Transverse colon (tissue), 4 donors: ENCODE measurements at places on chromosomes 12 and 14. TPM values are rescaled to one million over a fixed set of nuclear protein-coding genes. Genes with fewer than 3 reads are reported as not detected.
A peak's percentile ranks its signal among the peaks of the same experiment; 100 is the strongest.

The TEX22 gene
- total RNA-seq = 0.41 TPM

The PCK2 gene
- total RNA-seq = 74.4 TPM

The OTUB2 gene
- total RNA-seq = 2.6 TPM

The RNU7-1 gene
- total RNA-seq = not detected

The AQP2 gene
- total RNA-seq = not detected

- DNase-seq = no peak
Measured at GRCh38 chr14:43042408-43042807, 1435.7 kb downstream of the LRFN5 start.

GRCh38 chr14:60095781-60096450, 4.2 kb downstream of the PCNX4 start:
- no peak for DNase-seq

DNA sequence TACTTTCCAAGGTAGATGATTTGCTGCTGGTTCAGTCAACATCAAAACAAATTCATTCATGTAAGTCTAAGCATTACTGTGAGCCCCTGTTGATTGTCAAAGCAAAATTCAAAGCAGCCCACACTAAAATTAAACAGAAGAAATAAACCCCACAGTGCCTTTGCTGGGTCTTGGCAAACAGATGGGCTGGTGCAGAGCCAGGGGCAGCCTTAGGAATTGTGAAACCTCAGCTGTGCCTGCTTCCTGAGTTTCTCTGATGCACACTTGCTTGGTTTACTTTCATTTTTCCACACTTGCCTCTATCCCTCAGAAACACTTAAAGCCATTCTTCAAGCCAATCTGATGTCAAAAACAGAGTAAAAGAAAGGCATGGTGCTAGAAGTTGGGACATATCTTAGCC, 6.6 kb upstream of the PLEKHG7 start:
- peak; percentile 15 for DNase-seq

GRCh38 chr12:89544022-89544421, 18.2 kb upstream of the POC1B start:
- no peak for DNase-seq

DNA sequence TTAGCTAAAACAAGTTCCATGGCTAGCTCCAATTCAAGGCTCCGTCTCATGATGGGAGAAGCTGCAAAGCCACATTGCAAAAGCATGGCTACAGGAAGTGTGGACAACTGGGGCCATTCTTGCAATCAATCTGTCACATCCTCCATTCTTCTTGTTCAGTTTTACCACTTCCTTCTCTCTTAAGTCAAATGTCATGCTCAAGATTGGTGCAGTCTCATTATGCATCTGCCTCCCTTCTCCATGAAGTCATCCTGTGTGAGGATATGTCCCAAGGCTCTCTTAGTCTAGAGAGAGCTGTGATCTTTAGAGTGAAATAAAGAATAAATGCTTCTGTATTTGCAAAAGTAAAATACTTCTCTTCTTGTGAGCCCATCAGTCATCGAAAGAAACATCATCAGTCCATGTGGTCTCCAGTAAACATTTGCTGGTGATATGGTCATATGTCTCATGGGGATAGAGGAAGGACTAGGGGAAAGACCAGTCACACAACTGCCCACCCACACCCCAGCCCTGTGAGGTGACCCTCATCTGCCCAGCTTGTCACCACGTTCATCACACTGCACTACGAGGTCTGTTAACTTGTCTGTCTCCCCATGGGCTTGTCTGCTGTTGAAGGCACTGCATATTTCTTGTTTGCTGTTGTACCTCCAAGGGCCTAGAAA, 303.0 kb downstream of the NUAK1 start:
- no peak for DNase-seq

DNA sequence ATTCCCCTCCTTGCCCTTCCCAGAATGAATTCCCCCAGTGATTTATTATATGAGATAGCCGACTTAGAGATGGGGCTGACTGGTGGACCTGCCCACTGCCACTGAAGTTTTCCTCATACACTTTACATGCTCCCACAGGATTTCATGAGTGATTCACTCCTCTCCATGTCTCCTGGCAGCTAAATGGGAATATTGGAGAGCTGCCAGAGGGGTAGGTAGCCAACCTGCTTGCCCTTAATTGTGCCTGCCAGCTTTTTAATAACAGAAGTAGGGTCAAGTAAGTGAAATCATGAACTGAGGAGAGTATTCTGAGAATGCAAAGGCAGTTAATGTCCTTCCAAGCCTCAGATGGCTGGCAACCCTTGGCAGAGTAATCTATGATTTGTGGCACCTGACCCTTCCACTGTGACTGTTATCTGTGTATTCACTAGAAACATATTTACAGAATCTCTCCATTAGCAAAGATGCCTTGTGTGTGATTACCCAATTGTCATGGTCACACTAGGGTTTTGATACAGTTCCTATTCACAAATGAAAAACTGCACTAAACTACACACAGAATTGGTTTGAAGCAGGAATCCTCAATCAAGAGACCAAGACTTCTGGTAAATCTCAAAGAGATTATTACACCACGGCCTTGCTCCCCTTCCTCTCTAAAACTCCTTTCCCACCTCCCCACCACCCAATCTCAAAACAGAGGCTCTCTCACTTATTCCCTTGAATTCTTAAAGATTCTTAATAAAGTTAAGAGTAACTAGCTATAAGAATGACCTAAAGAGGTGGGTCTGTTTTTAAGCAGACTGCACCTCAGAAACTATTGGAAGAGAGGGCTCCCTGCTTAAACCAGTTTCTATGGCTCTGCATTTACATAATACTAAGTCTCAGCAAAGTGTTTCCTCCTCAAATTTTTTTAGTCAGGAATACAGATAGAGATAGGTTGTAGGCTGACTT, 17.2 kb downstream of the NKX2-1 start:
- no peak for DNase-seq

DNA sequence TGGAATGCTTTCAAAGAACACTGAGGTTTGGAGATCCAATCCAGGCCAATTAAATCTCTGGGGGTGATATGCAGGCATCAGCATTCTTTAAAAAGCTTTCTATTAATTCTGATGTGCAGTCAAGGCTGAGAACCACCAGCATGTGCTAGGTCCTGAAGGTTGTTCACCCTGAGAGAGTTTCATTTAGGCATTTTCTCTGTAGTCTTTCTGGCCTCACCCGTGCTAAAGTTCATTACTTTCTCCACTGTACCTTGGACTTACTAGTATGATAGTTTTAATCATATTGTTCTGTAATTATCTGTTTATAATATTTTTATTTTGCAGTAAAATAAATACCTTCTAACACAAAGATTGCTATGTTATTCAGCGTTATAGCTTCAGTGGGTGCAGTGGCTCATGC, 32.9 kb downstream of the SOS2 start:
- no peak for DNase-seq

- no peak for DNase-seq
Measured at GRCh38 chr12:95114766-95115405, 41.5 kb upstream of the NR2C1 start.

GRCh38 chr14:105155071-105155651, 13.4 kb downstream of the JAG2 start:
- DNase-seq = no peak
